ENCODE measurements at places on chromosomes 3 and 15.

- DNase-seq = no peak
Measured at GRCh38 chr3:23329471-23330105, 126.5 kb downstream of the UBE2E2 start.

- DNase-seq = no peak
Measured at GRCh38 chr3:37321377-37321781, 147.0 kb upstream of the LRRFIP2 start.

GRCh38 chr3:126137490-126138130 is 42.8 kb downstream of the ALDH1L1 start:
- no peak for DNase-seq

GRCh38 chr3:11060500-11061251 is 68.1 kb downstream of the SLC6A1 start:
- peak; percentile 47 for DNase-seq

DNA sequence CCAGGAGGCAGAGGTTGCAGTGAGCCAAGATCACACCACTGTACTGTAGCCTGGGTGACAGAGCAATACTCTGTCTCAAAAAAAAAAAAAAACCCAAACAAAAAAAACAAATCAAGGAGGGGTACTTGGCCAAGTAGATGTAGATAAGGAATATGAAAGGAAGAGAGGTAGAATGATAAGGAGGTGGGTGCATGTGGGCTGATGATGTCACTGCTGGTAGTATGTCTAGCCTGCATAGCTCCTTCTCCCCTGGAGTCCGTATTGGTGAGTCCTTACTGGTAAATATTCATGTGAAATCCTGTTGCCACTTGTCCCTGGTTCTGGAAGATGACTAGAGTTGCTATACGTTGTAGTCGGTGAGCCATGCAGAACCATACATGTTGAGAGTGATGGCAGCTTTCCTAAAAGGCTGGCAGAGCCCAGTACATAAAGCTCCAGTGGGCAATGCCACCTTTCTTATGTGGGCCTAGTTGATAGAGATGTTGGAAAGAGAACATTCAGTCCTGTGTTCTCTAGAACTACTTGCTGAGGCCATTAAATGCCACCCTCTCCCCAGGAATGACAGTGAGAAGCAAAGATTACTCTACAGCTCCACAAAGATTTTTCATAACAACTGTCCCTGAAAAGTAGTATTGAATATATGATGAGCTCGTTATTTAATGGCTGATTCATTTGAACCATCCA is 11.0 kb downstream of the KAT2B start:
- no peak for DNase-seq

DNA sequence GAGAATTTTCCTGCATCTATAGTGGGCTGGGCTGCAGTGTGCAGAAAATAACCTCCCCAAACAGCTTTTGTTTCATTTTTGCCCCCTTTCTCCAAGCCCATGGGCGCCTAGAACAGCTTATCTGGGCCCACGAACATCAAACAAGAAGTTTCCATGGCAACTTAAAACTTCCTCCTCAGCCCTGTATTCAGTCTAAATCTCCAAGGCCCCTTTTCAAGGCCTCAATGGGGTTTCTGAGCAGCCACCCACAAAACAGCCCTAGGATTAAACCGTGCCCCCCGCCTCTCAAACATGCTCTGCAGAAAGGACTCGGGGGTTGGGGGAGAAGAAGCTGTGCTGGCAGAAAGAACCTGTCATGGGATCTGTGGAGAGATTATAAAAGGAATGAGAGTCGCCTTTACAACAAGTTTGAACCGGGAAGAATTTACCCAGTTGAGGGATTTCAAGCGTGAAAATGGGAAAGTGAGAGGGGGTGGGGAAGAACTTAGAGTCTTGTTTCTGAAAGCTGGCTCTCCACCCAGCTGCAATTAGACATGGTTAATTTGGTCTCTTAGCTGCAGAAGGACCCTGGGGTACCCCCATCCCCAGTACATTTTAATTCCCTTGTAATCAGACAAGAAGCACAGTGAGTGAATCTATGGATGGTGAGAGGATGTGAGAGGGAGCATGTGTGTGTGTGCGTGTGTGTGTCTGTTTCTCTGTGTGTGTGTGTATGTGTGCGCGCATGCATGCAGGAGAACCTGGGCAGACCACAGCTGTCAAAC is 4.3 kb upstream of the FAM107A start:
- DNase-seq = peak; percentile 32

Data from hippocampal formation (tissue), 2 donors.